ENCODE measurements at places on chromosomes 2 and 18.

DNA sequence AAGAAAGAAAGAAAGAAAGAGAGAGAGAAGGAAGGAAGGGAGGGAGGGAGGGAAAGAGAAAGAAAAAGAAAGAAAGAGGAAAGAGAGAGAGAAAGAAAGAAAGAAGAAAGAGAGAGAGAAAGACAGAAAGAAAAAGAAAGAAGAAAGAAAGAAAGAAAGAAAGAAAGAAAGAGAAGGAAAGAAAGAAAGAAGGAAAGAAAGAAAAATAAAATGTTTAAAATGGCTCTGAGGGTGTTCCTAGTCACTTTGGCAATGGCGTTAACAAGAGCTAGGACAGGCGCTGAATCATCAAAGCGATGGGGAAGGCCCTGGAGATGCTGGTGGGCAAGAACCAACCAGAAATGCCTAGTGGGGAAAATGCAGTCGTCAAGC lies 77.8 kb upstream of the GPC1 start:
- DNase-seq, result no peak

GRCh38 chr2:65458999-65459398 lies 26.6 kb upstream of the SPRED2 start:
- DNase-seq, result no peak

DNA sequence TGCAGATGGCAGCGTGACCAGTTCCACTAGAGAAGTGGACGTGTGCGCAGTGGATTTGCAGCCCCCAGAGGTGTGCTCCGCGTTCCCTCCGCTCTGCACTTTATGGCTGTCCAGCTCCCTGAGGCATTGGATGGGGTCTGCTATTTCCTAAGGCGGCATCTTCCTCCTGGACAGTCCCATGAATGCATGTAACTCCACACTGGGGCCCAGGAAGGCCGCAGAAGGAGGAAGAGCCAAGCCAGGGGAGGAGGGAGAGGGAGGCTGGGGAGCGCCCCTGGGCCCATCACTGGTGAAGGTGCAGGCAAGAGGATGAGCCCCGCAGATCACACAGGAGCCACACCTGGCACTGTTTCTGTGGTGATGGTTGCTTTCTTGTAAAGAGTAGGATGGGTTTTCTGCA lies 99.1 kb downstream of the PTGR3 start:
- no peak for DNase-seq

DNA sequence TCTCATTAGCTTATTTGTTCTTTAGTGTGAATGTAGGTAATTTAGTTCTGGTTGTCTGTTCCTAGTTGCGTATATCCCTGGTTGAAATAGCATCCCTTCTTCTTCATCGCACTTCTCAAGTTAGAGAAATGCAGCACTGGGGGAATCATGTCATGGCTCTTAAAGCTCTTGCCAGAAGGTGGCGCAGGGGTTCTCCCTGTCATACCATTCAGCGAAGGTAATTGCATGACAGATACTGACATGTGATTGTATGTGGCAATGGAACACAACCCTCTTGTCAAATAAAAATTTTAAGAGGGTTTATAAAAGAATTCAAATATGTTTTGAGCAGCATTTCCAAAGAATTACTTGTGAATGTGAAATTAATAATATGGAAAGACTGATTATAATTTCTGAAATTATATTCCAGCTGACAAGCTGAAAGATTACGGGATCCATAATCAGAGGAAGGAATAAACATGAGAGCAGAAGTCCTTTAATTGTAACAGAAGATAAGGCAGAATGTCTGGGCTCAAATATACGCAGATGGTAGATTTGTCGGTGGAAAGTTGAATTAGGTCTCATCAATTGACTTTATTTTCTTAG lies 411.7 kb downstream of the DSEL start:
- DNase-seq, result peak; percentile 29

- DNase-seq, result no peak
Observed at GRCh38 chr2:32925283-32925815, 21.4 kb upstream of the LTBP1 start.

- DNase-seq, result no peak
Observed at GRCh38 chr18:78902795-78903435, 76.7 kb upstream of the SALL3 start.

GRCh38 chr2:160457588-160457987 lies 36.0 kb downstream of the RBMS1 start:
- DNase-seq, result no peak

DNA sequence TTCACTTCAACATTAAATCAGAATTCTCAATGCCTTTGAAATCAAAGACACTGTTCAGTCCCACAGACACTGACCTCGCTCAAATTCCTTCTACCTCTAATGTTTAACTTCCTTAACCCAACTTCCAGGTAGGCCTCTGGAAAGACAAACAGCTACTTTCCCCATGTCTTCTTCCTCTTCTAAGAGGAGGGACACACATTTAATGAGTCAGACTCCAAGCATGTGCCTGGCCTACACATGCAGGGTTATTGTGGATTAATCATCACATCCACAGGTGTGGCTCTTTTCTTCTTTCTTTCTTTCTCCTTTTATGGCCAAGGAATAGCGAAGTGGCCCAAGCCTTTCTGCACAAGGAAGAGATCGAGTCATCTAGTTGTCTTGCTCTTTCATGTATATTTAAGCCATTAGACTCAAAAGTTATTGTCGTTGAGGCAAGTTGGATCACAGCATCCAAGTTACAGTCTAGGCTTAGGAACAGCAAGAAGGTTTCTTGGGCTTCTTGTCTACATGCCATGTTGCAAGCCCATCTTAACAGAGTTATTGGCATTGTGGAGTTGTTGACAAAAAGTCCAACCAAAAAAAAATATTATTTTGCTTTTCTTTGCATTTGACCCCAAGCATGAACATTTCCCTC lies 387.8 kb downstream of the IRS1 start:
- no peak for DNase-seq

DNA sequence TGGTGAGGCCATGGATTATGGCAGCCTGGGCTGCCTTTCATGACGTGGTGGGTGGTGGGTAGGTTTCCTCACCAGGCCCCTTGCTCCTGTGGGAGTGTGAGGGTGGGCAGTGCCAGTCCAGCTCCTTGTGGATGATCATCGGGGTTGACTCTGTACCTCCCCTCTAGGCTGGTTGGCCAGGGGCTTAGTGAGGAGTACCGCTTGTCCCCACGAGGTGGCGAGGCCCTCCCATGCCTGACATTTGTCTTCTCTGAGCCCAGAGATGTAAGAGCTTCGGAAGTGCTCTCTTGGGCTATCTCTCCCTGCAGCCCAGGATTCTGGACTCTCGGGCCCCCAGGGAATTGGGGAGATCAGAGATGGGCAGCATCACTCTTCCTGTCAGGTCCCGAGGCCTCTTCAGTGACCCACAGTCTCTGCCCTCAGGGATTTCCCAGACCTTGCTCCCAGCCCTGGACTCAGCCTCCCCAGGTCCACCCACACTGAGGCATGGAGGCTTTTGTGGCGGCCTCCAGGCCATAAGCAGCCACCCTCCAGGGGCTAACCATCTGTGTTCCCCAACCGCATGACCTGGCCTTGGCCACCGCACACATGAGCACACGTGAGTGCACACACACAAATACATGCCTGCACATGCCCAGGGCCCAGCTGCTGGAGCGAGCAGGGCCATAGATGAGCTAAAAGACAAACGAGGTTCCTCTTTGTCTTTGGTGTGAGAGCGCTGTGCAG lies 6.5 kb downstream of the SPR start:
- peak; percentile 29 for DNase-seq
